NCI-H1092 (cell line): ENCODE measurements at places on chromosomes 6 and 20.

DNA sequence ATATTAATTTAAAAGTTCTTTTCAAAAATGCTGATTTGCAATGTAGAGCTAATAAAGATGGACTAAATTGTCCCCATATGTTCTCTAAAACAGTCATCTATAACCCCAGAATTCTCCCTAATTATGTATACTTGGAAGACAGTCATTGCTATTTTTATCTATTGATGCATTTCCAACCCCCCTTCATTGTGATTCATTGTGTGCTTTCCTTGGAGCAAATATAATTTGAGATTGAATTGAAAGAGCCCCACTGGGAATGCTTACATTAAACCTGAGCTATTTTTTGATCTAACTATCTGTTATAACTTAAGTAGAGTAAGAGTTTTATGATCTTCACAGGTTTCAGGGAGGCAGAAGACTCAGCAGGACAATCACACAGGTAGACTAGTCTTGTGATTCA is 73.7 kb upstream of the PTCHD4 start:
- no peak for DNase-seq

DNA sequence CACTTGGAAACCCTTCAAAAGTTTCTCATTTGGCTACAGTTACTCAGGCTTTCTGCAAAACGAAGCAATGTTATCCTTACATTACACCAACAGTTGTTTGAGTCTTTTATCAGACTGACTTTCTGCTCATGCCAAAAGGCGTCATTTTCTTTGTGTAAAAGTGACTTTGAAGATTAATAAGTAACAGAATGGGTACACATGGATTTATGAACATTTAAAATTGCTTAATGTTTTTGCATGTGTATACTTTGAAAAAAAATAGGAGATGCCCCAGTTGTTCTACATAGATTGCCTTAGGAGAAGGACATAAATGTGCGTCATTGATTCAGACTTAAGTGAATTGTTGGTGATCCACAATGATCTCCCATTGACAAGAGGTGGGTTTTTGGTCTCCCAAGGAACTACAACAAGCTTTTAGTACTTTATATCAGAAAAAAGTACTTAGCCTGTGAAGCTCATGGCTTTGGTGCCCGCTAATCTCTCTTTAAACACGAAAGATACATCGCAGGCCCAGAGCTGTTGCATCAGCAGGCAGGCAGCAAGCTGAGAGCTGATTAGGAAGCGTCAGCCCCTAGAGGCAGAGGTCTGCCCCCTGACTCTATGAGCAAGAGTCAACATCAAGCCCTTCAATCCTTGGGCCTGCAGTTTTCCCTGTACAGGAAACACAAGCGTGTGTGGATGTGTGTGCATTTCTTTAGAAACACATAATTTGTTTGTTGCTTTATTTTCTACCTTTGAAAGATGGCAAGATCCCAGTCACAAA is 45.9 kb downstream of the SLC22A3 start:
- no peak for DNase-seq

DNA sequence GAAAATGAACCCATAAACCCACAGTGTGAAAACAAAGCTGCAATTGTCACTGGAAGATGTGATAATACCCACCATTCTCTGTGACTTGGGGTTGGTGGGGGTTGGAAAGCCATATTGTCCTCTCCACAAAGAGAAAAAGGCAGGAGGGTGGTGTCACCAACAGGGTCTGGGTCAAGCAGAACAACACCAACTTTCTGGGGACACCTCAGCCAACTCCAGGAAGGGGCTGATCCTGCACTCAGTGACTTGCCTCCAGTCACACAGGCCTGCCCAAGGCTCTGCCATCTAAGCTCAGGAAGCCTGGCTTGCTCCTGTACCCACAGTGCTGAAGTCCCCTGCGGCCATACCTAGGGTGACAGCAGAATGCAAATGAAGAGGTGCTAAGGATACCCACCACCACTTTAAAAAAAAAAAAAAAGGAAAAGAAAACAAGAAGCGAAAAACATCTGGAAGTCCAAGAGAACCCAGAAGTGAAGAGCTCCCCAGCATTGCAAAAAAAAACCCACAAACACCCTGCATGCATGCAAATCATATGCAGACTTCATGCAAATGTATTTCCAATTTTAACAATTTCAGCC is 110.6 kb downstream of the PREX1 start:
- DNase-seq = no peak

DNA sequence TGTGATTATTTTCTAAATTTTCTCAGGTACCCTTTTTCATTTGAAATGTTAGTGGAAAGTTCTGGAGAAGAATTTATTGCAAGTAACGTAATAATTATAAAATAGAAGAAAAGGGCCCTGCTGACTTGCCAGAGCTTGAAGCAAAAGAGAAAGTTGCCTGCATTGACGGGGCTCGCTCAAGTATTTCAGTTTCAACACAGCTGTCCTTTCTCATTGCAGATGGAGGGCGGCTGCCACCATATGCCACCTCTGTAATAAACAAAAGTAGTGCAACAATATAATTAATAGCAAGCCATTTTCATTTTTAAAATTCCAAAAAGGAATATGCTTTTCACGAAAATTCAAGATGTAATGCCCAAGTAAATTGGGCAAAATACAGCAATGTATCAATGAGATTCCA is 246.2 kb downstream of the PACRG start:
- DNase-seq = no peak

DNA sequence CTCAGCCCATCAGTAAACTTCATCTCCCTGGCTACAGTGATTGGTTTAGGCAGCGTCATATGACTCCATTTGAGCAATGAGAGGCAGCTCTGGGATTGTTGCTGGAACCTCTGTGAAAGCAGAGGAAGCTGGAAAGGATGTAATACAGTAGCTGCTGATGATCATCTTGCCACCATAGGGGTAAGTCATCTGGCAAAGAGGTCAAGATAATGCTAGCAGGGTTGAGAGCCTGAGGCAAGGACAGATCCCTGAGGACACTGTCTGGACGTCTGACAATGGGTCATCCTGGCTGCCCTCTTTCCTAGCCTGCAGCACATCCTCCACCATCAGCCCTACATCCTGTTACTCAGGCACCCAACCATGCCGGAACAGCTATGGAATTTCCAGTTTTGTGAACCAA is 25.5 kb upstream of the FKBP1A start:
- DNase-seq = no peak

DNA sequence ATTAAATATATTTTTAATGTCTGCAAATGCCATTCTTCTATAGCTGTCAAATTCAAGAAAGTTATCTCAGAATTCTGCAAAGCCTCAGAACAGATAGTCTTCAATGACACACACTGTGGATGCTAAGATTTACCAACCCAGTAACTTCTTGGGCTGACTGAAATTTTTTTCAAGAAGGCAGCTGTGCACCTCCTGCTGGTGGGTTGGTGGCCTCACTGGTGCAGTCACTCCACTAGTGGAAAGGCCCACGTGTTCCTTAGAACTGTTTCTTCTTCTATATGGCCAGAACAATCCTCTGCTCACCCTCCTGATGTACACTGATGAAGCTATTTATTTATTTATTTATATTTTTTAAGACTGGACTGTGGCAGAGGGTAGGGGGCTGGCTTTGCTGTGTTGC is 28.1 kb upstream of the MTCL3 start:
- DNase-seq = no peak

DNA sequence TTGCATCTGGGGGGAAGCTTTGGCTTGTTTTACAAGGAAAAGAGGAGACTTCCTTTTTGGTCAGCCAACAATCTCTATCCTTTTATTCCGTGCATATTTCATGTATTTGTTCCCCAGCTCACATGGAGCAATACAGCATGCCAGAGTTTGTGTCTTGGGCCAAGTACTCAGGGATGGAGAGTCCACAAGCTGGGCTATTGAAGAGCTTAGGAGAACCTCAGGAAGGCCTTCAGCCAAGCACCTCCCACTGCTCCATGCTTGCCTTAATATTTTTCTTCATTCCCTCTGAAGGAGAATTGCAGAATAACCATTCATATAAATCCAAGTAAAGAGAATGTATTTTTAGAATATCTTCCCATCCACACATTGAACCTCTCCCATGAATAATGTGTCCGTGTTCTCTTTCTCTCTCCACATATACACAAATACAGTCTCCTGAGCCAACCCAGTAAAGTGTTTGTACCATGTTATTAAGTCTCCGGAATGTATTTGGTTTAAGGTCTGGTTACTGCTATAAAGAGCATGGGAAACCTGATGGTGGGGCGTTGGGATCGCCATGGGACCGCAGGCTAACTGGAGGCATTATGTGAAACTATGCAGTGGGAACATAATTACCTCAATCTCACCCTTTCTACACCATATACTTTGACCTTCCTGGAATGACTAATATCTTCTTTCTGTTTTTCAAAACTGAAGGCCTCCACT is 3.0 kb downstream of the LAMA4 start:
- no peak for DNase-seq
